T47D (cell line): ENCODE measurements at places on chromosomes 1 and 21.
A peak's percentile ranks its signal among the peaks of the same experiment; 100 is the strongest.

DNA sequence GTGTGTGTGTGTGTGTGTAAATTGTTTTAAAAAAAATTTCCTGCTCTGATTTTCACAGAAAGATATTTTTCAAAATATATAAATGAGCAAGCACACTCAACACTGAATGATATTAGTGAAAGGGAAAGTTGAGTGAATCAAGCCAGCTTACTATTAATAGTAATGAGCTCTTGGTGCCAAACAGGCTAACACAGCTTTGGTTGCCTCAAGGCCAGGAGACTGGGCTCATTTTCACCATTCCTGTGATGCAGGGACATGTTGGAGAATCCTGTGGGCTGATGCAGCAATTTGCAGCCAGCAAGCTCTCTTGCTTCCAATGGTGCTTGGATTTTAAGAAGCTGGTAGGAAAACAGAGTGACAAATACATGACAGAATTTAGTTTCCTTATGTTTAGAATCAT is 30.2 kb downstream of the PLA2G4A start:
- DNase-seq, result no peak

- DNase-seq, result no peak
These were observed 3.2 kb downstream of the RAP1GAP start for GRCh38 chr1:21665711-21666575.

GRCh38 chr1:224542783-224543440 is 73.2 kb upstream of the CNIH3 start:
- DNase-seq, result no peak

DNA sequence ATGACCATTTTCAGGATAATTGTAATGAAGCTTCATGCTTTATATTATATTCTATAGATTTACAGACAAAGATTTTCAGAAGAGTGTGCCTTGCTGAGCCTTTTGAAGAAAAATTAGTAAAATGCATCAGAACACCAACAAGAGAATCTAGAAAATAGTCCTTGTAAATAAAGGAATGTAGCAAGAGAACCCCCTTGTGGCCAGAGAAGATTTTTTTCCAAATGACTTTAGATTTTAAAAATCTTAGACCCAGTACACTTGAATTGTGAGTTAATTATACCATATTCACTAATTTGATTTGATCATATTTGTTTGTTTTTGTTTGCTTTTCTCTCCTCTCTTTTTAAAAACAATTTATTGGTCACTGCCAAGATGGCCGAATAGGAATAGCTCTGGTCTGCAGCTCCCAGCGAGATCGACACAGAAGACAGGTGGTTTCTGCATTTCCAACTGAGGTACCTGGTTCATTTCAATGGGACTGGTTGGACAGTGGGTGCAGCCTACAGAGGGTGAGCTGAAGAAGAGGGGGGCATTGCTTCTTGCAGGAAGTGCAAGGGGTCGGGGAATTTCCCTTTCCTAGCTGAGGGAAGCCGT is 12.8 kb upstream of the IFI44L start:
- peak; percentile 20 for DNase-seq

DNA sequence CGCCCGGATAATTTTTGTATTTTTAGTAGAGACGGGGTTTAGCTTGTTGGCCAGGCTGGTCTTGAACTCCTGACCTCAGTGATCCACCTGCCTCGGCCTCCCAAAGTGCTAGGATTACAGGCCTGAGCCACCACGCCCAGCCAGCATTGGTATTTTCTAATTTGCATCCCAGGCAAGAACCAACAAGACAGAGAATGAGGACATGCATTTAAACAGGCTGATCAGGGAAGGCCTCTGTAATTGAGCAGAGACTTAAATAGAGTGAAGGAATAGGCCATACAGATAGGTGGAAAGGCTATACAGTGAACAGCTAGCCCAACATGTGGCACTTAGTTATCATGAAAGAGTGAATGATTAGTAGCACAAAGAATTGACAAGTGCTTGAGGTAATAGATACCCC is 230.4 kb downstream of the SLC35F3 start:
- DNase-seq, result no peak

DNA sequence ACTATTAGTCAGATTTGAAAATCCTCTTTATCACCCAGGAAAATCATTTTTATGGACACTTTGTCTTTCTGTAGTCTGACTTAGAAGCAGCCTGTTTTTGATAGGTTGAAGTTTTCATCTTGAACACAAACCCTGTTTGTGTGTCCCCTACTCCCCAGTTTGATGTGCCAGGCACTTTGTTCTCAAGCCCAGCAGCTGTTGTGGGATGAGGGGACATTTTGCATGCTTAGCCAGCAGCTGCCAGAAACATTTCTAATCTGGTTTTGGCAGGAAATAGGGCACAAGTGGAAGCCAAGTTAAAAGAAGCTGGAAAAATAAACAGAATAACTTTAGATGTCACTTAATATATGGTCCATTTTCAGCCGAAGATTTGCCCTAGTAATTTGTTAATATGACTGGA is 29.9 kb downstream of the ACTN2 start:
- DNase-seq, result no peak

GRCh38 chr1:158003406-158003800 is 10.0 kb downstream of the KIRREL1 start:
- no peak for DNase-seq

DNA sequence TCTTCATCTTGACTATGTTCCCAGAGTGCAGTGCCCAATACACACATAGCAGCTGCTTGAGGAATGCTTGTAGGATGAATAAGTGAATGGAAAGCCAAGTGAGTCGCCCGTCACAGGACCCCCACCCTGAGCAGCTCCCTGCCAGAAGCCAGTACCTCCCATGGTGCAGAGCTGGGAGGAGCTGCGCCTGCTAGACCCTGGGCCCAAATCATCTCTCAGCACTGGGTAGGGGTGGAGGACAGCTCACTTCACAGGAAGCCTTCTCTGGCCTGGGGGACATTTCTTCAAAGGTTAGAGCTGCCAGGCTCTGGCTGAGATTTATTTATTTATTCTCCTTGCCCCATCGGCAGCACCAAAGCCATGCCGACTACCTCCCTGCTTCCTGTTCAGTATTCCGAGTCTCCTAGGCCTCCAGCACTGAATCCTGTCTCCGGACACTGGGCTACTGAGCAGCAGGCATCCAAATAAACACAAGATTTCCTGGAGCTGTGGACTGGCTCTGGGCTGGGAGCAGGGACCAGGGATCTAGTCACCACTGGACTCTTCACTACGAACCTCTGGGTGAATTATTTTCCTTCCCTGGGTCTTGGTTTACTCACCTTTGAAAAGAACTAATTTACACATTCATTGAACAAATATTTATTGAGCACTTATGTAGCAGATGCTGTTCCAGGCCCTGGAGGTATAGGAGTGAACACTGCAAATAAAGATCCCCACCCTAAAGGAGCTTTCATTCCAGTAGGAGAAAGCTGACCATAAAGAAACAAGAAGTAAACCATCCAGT is 187.7 kb downstream of the TRABD2B start:
- peak; percentile 64 for DNase-seq

GRCh38 chr1:88519156-88519555 is 164.9 kb upstream of the PKN2 start:
- no peak for DNase-seq

DNA sequence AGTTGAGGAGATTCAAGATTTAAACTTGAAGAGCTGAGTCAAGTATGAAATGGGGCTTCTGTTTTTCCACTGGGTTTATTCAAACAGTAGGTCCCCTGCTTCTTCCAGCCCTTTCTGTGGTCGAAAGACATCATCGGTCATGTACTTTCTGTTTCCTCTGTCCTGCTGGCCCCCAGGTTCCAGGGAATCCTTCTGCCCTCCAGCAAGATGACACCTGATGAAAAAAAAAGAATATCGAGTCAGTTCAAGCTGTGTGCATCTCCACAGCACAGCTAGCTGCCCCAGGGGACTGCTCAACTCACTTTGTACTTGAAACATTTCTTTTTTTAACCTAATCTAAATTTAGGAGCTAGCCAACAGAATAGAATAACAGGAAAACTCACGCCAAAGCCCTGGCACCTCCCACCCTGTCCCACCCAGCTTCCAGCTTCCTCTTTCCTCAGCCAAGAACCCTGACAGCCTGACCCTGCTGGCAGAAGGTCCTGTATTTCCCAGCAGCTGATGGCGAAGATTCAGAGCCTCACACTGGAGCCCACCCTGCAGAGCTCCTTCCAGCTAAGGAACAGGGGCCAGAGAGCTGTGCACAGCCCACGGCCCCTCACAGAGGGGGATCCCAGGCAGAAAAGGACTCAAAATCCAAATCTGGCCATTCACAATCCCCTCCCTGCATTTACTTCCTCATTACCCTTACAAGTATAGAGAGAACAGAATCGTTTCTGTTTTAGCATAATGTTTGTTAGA is 176.5 kb downstream of the PSMG1 start:
- DNase-seq, result no peak

GRCh38 chr1:33142483-33143064 is 39.3 kb downstream of the TRIM62 start:
- no peak for DNase-seq

GRCh38 chr21:45970674-45971615 is 10.6 kb upstream of the COL6A1 start:
- DNase-seq, result peak; percentile 30

DNA sequence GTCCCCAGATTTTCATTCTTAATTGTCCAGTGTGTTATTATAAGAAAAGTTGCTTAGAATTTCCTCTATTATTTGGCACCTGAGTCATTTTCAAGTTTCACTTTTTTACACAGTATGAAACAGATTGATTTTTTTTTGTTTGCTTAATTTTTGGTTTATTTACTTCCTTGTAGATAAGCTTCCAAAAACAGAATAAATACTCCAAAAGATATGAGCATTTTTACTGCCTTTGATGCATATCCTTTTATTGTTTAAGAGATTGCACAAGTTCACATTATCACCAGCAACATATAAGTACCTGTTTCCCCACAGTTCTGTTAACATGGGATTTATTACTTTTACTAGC is 36.3 kb upstream of the AHCYL1 start:
- DNase-seq, result no peak

DNA sequence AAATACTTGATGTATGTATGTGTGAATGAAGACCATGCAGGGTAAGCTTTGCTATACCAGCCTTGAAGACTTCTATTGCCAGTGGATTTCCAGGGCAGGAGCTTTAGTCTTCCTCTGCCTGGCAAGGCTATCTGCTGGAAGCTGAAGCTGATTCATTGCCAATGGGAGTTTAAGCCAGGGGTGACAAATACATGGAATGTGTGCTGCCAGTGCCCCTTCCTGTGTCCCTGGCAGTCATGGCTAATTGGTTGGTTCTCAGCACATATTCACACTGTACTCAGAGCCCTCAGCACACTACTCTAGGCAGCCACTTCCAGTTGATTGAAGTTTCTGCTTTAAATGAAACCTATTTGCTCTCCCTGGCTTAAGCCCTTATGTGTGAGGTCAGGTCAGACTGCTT is 1.5 kb downstream of the ZSCAN20 start:
- DNase-seq, result no peak

DNA sequence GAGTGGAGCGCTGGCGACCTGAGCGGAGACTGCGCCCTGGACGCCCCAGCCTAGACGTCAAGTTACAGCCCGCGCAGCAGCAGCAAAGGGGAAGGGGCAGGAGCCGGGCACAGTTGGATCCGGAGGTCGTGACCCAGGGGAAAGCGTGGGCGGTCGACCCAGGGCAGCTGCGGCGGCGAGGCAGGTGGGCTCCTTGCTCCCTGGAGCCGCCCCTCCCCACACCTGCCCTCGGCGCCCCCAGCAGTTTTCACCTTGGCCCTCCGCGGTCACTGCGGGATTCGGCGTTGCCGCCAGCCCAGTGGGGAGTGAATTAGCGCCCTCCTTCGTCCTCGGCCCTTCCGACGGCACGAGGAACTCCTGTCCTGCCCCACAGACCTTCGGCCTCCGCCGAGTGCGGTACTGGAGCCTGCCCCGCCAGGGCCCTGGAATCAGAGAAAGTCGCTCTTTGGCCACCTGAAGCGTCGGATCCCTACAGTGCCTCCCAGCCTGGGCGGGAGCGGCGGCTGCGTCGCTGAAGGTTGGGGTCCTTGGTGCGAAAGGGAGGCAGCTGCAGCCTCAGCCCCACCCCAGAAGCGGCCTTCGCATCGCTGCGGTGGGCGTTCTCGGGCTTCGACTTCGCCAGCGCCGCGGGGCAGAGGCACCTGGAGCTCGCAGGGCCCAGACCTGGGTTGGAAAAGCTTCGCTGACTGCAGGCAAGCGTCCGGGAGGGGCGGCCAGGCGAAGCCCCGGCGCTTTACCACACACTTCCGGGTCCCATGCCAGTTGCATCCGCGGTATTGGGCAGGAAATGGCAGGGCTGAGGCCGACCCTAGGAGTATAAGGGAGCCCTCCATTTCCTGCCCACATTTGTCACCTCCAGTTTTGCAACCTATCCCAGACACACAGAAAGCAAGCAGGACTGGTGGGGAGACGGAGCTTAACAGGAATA is 4.2 kb downstream of the TFAP2E start:
- no peak for DNase-seq

DNA sequence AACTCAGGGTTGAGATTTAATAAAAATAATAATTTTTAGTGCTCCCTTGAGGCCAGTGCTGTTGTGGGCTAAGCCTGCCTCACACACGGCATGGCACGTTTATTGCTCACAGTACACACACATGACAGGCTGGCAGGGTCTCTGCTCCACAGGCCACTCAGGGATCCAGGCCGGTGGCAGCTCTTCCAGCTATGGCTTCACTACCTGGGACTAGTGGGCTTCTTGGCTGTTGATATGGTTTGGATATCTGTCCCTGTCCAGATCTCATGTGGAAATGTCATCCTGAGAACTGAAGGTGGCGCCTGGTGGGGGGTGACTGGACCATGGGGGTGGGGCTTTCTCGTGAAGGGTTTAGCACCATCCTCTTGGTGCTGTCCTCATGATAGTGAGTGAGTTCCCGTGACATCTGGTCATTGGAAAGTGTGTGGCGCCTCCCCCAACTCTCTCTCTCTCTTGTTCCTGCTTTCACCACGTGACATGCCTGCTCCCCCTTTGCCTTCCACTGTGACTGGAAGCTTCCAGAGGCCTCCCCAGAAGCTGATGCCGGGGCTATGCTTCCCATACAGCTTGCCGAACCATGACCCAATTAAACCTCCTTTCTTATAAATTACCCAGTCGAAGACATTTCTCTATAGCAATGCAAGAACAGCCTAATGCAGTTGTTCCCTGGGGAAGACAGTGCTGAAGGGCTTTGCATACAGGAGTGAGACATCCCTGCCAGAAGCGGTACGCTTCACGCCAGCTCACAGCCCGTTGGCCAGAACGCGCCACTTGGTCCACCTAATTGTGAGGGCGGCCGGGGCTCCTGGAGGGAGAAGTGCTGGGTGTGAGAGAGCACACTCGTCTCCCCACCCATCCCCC is 226.9 kb upstream of the C1orf174 start:
- DNase-seq, result no peak

DNA sequence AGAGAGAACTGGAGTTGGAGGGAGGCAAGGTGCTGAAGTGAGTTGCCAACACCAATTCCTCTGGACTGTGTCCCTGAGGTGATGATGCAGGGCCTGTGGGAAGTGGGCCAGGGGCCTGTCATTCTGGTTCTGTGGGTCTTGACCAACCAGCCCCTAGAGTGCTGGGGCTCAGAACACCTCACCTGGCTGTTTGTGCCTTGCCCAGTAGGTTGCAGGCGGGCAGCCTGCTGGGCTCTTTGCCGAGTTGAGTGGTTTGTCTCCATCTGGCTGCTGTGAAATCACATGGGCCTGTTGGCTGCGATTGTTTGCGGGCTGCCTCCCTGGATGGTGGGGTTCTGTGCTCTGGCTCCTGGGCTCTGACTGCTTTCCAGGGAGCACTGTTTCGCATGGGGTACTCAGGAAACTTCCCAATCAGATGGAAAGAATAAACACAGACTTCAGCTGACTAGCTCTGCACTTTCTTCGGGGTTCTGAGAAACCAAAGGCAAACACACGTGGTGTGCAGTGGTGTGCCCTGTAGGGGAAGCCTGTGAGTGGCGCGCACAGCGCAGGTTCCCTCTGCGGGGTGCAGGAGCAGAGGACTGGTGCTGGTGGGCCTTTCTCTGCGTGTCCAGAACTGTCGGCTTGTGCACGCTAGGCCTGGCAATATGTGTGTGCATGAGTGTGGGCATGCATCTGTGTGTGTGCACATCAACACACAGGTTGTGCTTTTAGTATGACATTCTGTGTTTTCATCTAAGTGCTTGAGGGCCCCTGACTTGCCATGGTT is 95.1 kb downstream of the RHOU start:
- DNase-seq, result no peak
